ENCODE measurements at places on chromosomes 2 and 18. TPM values are rescaled to one million over a fixed set of nuclear protein-coding genes. Genes with fewer than 3 reads are reported as not detected.
A peak's percentile ranks its signal among the peaks of the same experiment; 100 is the strongest.

- peaks cover 12% of the 10 kb centered on the region for H3K4me1 ChIP-seq
- H3K27me3 ChIP-seq: peaks cover 8% of the 10 kb centered on the region
- no peaks in the 10 kb centered on the region for H3K36me3 ChIP-seq
- H3K27ac ChIP-seq: peak overlapping the region; percentile 87
- H3K4me3 ChIP-seq: peak overlapping the region; percentile 91
Measured at GRCh38 chr2:237475704-237476141, 11.3 kb upstream of the MLPH start.

- H3K36me3 ChIP-seq: no peaks in the 10 kb centered on the region
- no peak for DNase-seq
Measured at GRCh38 chr18:361941-362310, 94.1 kb upstream of the THOC1 start.

DNA sequence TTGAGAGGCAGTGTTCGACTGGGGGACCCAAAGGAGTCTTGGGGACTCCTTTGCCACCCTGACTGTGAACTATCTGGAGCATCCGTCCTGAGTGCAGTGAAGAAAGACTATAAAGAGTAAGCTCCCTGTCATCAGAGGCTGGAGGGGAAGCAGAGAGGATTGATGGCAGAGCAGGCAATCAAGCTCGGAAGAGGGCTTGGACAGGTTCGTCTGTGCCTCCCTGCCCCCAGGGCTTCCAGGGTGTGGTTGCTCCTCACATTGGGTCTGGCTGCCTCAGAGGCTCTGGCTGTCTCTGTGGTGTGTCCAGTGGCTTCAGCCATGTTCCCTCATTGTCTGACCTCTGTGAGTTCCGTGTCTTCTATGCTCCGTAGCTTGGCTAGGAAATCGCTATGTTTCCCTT is 13.8 kb upstream of the EN1 start:
- no peak overlapping the region for H3K27ac ChIP-seq
- H3K27me3 ChIP-seq: peaks cover 94% of the 10 kb centered on the region
- H3K36me3 ChIP-seq: no peaks in the 10 kb centered on the region
- no peak overlapping the region for H3K4me3 ChIP-seq

- no peak overlapping the region for H3K4me3 ChIP-seq
- H3K4me1 ChIP-seq: peaks cover 6% of the 10 kb centered on the region
- H3K27ac ChIP-seq: no peak overlapping the region
- no peaks in the 10 kb centered on the region for H3K27me3 ChIP-seq
- no peaks in the 10 kb centered on the region for H3K36me3 ChIP-seq
Measured at GRCh38 chr2:71945603-71945959, 202.1 kb downstream of the CYP26B1 start.

GRCh38 chr2:191607096-191607495 is 70.8 kb upstream of the NABP1 start:
- H3K27me3 ChIP-seq: no peaks in the 10 kb centered on the region
- H3K4me3 ChIP-seq: no peak overlapping the region

CD28 gene
- 1.3 TPM for total RNA-seq

REG3A gene
- not detected for total RNA-seq

TEX44 gene
- not detected for total RNA-seq

TMEFF2 gene
- not detected for total RNA-seq

OTOF gene
- total RNA-seq: under 0.01 TPM

POLR1A gene
- total RNA-seq: 12.4 TPM
